ENCODE measurements at places on chromosomes 16 and 17.

GRCh38 chr16:50812876-50813466 lies 71.1 kb downstream of the CYLD start:
- no peak for DNase-seq

- DNase-seq, result no peak
Measured at GRCh38 chr17:39933912-39934311, 6.4 kb downstream of the LRRC3C start.

GRCh38 chr17:7025245-7025644 lies 2.4 kb downstream of the BCL6B start:
- DNase-seq, result no peak

GRCh38 chr17:76139801-76140660 lies 1.0 kb downstream of the FOXJ1 start:
- no peak for DNase-seq

DNA sequence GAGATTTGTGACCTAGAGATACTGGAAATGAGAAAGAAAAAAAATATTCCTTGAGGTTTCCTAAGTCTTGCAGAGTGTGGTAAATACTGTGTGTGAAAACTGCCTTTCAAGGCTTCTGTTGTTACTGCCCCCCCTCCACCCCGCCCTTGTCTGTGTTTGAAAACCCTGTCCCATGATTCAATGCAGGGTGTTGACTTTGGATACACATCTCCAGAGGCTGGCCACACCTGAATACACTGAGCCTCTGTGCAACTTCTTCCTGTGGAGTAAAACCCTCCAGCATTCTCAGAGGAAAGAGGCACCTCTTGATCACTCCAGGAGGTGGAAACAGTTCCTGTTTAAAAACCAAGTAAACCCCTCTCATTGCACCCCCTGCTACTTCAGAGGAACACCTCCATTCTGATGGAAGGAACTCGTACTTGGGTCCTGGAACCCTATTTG lies 123.0 kb upstream of the CACNG5 start:
- DNase-seq, result no peak

GRCh38 chr17:35116845-35117244 lies 2.8 kb downstream of the RAD51D start:
- DNase-seq, result no peak

- DNase-seq, result no peak
Measured at GRCh38 chr17:66190738-66191592, 968 bp downstream of the CEP112 start.

GRCh38 chr17:74282587-74283370 lies 8.7 kb downstream of the DNAI2 start:
- no peak for DNase-seq

- no peak for DNase-seq
Measured at GRCh38 chr16:81937305-81938038, 73.8 kb downstream of the SDR42E1 start.

DNA sequence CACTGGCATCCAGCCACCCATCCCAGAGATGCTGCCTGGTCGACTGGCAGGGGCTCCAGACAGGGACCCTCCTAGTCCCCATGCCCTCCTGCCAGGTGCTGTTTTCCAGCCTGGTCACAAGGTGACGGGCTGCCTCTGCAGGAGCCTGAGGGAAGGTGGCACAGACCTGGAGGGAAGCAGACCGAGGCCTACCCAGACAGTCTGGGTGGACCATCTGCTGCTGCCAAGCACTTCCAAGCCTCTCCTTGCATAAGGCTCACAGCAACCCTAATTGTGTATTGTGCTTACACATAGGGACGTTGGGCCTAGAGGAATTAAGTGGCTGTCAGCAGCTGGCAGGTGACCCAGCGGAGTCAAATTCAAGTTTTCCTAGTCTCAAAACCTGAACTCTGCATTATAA lies 90.1 kb upstream of the KCNJ18 start:
- no peak for DNase-seq

GRCh38 chr16:77500934-77501664 lies 66.3 kb upstream of the ADAMTS18 start:
- DNase-seq, result no peak

DNA sequence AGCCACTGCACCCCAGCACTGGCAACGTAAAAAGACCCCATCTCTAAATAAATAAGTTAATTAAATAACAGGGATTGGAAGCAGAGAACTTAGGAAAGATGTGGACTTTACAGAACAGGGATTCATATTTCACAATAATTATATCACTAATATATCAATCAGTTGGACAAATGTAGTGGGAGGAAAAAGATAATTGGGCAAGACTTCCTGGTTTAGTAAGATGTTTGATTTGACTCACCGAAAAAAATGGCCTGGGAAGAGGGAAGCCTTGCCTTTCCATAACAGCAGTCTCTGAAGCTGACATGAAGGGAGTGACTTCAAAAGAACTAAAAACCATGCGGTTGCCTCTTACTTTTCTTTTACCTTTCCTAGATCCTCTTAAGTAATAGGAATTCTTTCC lies 15.2 kb upstream of the C17orf78 start:
- DNase-seq, result no peak

DNA sequence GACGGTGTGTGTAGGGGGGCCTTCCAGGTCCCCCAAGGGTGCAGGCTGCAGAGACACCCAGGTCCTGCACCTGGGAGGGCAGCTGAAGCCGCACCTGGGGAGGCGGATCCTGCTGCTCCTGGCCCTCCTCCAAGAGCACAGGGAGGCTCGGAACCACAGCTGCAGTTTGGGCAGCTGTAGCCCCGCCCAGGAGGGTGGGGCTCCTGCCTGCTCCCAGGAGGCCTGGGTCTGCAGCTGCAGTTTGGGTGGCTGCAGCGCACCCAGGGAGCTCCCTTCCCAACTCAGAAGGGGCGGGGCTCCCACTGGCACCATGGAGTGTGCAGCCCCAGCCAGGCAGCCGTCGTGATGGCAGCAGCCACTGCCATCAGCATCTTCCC lies 69.4 kb upstream of the NKD1 start:
- no peak for DNase-seq

DNA sequence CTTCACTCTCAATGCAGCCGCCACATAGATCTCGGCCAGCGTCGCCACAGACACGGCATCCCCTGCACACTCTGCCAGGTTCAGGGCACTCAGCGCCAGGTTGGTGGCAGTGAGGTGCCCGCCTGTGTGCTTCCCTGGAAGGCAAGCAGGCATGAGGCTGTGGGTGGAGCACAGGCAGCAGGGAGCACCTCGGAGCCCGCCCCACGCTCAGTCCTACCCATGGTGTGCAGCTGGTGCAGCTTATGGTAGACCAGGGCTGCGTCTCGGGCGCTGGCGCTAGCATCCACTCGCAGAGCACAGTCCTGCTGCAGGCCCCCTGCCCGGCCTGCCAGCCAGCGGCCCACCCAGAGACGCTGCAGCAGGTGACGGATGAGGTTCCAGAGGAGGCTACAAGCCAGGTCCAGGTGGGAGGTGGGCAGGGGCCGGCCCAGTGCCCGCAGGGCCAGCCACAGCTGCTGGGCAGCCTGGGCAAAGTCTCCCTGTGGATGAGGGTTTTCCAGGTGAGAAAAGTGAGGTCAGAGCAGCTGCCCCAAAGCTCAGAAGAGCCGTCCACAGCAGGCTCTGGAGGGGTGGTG lies 20.5 kb downstream of the SREBF1 start:
- DNase-seq, result no peak

GRCh38 chr16:88956546-88957432 lies 20.2 kb downstream of the CBFA2T3 start:
- DNase-seq, result no peak

- DNase-seq, result no peak
Measured at GRCh38 chr16:84370723-84371552, 2.6 kb downstream of the ATP2C2 start.

GRCh38 chr17:43645765-43646481 lies 15.8 kb downstream of the MEOX1 start:
- no peak for DNase-seq

- DNase-seq, result no peak
Measured at GRCh38 chr16:49620158-49620868, 235.6 kb downstream of the ZNF423 start.

- no peak for DNase-seq
Measured at GRCh38 chr16:523097-523741, 4.3 kb upstream of the CAPN15 start.

DNA sequence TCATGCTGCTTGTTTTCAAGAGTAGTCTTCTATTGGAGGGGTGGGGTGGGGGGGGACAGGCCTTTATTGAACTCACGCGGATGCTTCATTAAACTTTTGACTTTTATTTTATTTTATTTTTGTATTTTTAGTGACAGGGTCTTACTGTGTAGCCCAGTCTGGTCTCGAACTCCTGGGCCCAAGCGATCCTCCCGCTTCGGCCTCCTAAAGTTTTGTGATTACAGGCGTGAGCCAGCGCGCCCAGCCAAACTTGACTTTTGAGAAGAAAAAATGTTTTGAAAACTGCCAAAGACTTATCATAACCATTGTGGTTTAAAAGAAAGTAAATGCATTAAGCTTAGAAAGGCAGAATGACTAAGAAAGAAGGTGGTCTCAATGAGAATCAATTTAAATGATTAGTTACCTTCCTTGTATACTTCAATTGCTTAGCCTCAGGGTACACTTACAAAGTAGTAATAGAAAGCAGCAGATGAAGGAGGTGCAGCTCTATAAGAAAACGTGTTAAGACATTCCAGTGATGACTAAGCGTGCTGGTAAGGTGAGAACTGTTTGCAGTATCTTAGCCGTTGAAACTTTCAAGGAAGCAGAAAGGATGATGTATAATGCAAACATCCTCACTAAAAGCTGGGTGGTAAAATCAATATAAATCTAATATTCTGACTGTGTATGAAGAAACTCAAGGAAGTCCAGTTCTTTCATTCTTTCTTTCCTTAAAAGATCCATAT lies 1.2 kb downstream of the AP2B1 start:
- DNase-seq, result no peak

- no peak for DNase-seq
Measured at GRCh38 chr17:34398990-34399389, 36.0 kb upstream of the CCL1 start.

GRCh38 chr17:3963237-3964201 lies 718 bp downstream of the ATP2A3 start:
- DNase-seq, result no peak

- no peak for DNase-seq
Measured at GRCh38 chr17:32654324-32654723, 167.5 kb downstream of the CDK5R1 start.

DNA sequence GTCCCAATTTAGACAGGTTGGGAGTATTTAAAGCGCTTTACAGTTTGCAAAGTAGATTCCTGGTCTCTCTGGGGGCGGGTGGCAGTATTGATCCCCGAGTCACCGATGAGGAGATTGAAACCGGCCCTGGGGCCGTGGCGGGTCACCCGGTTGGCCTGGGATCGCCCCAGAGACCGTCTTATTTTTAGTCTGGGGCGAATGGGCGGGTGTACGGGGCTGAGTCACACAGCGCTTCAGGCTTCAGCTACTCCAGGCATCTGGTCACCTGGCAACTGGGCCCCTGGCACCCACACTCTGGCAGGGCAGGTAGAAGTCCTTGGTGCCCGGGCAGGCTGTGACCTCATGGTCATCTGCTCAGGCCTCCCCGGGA lies 669 bp downstream of the MIEF2 start:
- DNase-seq, result no peak

DNA sequence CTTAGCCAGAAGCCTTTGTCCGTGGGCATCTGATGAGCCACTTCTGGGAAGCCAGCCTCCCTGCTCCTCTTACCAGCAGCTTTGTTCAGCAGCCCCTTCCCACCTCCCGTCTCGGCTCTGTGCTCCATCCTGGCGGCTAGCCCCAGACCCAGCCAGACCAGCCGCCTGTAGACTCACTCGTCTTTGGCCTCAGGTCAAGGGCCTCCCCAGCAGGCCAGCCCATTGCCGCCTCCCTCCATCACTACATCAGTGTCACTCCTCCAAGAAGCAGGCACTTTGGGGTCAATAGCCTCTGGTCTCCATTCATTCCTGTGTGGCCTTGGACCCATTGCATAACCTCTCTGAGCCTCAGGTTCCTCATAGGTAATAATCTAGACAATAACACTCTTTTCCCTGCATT lies 20.9 kb upstream of the CRHR1 start:
- DNase-seq, result no peak

GRCh38 chr17:59746849-59747445 lies 39.5 kb downstream of the VMP1 start:
- no peak for DNase-seq

DNA sequence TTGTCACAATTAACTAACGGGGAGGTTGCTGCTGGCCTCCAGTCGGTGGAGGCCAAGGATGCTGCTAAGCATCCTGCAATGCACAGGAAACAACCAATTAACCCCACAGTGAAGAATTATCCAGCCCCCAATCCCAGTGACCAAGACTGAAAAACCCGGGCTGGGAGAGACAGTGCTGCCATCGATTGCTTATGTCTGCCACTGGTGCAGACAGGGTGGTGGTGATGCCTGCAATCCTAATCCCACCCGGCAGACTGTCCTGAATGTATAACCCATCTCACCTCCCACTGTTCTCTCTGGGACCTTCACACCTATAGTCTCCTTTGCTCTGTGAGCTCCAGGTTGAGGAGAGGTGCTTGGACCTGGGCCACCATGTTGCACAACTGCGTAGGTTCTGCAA lies 42.3 kb upstream of the KLHDC4 start:
- no peak for DNase-seq

DNA sequence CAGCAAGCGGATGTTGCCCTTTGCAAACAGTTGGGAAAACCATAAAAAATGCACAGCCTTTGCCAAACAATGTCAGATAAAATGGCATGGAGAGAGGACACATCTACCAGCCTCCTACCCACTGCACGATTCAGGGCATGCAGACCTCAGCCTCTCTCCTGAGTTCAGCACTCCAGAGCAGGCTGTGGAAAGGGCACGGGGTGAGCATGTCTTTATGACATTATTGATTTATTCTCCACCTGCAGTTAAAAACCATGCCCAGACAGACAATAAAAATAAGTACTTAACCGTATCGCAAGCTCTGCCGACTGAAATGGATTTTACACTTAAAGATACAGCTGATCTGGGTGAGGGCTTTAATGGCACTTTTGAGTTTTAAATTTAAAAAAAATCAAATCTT lies 127.1 kb downstream of the MAF start:
- DNase-seq, result no peak

DNA sequence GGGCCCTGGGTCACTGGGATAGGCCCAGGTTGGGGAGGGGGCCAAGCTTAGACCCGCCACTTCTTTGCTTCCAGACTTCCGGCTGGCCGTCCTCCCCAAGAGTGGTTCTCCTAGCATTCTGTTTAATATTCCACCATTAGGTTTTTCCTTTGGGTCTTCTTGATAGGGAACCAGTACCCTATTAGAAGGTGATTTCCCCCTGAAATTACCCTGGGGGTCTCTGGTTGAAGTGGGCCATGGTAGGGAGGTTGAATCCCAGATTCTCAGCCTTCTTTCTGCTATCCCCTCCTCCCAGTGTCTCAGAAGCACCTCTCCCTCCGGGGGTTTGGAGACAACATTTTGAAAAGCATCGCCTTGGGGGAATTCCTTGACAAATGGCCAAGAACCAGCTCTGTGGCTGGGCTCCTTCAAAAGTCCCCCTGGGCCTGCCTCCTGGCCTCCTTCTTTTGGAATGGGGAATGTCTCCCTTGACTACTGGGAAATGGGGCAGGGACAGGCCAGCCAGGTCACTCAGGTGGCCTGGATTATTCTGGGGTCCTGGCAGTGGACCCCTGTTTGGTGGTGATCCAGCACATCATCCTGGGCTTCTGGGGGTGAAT lies 5.7 kb downstream of the LASP1 start:
- no peak for DNase-seq

- no peak for DNase-seq
Measured at GRCh38 chr17:81599719-81600486, 37.0 kb downstream of the NPLOC4 start.
